ENCODE measurements at places on chromosomes 3 and 15.

GRCh38 chr15:58755956-58756355 is 6.4 kb upstream of the ADAM10 start:
- DNase-seq, result no peak

GRCh38 chr3:72355168-72355567 is 493.1 kb downstream of the SHQ1 start:
- DNase-seq, result no peak

DNA sequence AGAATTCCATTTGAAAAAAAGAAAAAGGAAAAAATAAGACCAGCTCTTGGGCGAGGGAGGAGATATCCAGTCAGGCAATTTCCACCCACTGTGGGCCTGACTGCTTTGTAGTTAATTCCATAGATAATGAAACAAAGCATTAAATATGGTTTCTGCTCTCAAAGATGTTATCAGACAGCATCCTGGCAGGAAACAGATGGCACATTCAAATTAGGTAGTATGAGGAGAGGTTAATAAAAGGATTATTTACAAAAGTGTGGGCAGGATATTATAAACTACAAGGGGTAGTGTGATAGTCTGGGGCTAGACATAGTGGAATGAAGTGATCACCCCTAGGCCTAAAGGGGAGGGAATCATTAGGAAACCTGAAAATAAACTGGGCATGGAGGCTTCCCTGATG is 193.2 kb downstream of the CLSTN2 start:
- DNase-seq, result no peak

DNA sequence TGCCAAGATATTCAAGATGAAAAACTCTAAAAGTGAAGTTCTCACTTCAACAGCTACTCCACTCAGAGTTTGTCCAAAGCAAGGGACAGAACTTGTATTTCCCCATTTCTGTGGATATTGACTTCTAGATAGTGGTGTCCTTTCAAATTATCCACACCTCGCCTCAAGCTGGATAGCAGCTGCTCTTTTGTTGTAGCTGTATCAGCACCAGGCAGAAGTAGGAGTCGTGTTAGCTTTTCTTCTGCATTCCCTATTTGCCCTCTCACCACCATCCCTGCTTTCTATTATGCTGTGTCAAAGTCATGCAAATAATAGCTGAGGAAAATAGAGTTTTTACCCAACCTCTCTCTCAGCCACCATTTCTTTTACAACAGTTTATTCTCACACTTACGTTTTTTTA is 303.8 kb downstream of the EPHA3 start:
- no peak for DNase-seq

DNA sequence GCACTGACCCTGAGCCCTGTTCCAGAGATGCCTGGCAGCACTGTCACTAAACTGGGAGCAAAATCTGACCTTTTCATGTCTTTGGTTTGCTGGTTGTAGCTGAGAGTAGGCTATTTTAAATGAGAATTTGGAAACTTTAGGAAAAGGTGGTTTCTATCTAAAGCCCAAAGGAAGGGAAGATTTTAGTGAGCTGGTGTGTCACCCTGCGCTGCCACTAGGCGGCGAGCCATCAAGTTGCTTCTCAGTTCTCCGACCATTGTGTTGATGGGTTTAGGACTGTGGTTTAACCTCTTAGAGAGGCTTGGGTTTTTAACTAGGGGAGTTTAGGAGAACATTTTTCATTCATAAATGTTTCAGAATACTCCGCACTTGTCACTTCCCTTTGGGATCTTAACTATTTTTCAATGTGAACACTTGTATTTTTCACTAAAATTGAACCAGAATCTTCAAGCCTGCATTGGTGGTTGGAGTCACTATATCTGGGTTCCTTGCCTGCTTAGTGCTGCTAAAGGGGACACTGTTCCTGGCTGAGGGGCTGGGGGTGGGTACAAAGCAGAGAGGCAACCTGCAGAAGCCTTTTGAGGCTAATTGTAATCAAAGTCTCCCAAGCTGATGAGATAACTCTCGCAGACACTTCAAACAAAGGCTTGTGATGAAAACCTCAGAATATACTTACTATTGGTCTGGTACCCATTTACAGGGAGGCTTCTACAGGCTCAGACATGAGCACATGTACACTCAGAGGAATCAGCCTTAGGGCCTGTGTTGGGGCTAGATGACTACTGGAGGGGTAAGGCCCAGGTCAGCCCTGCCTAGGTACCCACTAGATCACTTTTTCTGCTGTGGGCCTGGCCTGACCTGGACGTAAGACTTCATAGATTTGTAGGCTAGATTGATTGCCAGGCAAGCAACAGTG is 16.8 kb downstream of the EXOSC7 start:
- no peak for DNase-seq

- no peak for DNase-seq
These were observed 8.3 kb upstream of the MTMR10 start for GRCh38 chr15:30999729-31000128.

DNA sequence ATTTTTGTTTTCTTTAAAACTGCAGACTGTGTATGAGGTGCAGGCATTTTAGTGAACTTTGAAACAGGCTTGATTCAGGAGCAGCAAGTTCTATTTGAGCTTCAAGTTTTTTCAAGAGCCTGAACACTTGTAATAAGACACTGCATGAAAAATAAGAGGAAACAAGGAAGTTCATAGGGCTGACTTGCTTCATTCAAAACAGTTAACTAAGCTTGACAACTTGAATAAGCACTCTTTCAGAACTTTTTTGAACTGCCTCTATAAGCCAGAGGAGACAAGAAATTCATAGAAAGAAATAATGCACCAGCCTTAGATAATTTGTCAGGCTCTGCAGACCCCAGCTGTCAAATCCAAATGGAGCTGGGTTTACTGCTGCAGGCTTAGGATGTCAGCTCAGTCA is 130.2 kb downstream of the SSR3 start:
- DNase-seq, result no peak

Measured in activated CD8-positive, alpha-beta memory T cell treated with anti-CD3 and anti-CD28 coated beads for 4 hours (primary cell).